ENCODE measurements at places on chromosomes 16 and 17. TPM values are rescaled to one million over a fixed set of nuclear protein-coding genes. Genes with fewer than 3 reads are reported as not detected.

The NPIPA8 gene
- not detected for total RNA-seq

The KRT24 gene
- total RNA-seq: not detected

The SCIMP gene
- total RNA-seq: 0.13 TPM

DNA sequence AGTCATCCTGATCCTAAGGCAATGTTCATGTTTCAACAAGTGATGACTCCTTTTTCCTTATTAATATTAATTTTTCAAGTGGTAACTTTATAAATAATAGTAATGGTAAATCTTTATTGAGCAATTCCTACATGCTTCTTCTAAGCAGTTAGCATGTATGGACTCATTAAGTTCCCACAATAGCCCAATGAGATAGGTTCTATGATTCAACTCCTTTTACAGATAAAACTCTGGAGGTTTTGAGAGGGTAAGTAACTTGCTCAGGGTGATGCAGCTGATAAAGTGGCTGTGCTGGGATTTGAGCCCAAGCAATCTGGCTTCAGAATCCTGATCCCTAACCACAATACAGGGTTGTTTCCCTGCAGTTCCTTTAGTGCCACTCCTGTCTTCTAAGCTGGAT lies 25.3 kb downstream of the SLC47A1 start:
- no peak for DNase-seq
- no peak overlapping the region for H3K4me3 ChIP-seq
- peaks cover 17% of the 10 kb centered on the region for H3K27me3 ChIP-seq
- H3K36me3 ChIP-seq: no peaks in the 10 kb centered on the region
- no peaks in the 10 kb centered on the region for H3K4me1 ChIP-seq
- no peak overlapping the region for H3K27ac ChIP-seq

GRCh38 chr17:83012200-83012785 lies 67.1 kb upstream of the METRNL start:
- H3K27me3 ChIP-seq: no peaks in the 10 kb centered on the region
- no peak overlapping the region for H3K27ac ChIP-seq
- no peak for DNase-seq

DNA sequence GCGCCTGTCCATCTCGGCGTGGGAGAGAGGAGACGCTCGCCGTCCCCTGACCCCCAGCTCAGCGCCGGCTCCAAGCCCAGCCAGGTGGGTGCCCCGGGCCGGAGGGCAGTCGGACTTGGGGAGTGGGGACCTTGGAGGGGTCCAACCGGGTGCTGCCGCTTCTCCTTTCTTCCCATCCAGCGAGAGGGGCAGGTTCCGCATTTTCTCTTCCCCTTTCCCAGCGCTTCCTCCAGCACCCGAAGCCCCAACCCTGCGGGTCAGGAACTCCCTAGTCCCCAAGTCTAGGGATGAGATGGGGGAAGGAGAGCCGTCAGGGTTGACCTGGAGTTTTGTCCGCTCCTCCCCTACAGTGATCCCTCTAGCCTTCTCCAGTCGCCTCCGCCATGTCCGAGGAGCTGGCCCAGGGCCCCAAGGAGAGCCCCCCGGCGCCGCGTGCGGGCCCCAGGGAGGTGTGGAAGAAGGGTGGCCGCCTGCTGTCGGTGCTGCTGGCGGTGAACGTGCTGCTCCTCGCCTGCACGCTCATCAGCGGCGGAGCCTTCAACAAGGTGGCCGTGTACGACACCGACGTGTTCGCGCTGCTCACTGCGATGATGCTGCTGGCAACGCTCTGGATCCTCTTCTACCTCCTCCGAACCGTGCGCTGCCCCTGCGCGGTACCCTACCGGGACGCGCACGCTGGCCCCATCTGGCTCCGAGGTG lies at the start of gene OTOP2:
TSS of gene OTOP2 (plus strand) at position 24 of the 699 bp plus-strand sequence. CDS start at position 384, 360 bp downstream.
- peaks cover 10% of the 10 kb centered on the region for H3K4me1 ChIP-seq
- no peak within 1 kb of the TSS for H3K27ac ChIP-seq
- H3K4me3 ChIP-seq: no peak within 1 kb of the TSS

DNA sequence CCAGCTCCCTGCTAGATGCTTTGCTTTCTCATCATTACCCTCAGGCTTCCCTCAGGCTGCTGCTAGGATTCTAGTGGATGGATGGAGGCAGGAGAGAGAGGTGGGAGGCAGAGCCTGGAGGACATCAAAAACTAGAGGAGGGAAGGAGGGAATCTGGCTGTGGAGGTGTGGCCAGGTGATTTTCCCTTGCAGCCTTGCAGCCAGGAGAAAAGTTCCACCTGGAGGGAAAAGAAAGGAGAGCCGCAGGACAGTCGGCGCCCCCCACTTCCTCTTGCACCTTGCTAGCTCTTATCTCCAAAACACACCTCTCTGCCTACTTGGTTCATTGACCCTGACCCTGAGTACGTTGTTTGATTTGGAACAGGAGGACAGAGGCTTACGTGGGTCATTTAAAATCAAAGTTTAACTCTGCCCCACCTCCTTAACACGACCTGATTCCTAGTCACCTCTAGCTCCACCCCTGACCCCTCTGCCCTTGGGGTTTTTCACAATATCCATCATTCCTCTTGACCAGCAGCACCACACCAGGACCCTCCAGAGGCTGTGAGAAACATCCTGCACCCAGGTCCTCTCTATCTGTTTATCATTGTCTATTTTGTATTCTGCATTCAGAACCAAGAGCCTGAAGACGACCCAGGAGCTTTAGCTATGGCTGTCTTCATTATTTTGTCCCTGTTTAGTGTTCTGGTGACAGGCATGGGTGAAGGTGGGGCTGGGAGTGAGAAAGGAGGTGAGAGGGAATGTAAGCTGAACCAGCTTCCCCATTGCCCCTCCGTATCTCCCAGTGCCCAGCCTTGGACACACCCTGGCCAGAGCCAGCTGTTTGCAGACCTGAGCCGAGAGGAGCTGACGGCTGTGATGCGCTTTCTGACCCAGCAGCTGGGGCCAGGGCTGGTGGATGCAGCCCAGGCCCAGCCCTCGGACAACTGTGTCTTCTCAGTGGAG lies 15.9 kb downstream of the AOC3 start:
- H3K4me1 ChIP-seq: no peaks in the 10 kb centered on the region
- no peak overlapping the region for H3K4me3 ChIP-seq
- peaks cover 4% of the 10 kb centered on the region for H3K27me3 ChIP-seq
- H3K36me3 ChIP-seq: no peaks in the 10 kb centered on the region
- no peak for DNase-seq
- H3K27ac ChIP-seq: no peak overlapping the region

- H3K36me3 ChIP-seq: no peaks in the 10 kb centered on the region
- H3K27ac ChIP-seq: no peak overlapping the region
- H3K27me3 ChIP-seq: no peaks in the 10 kb centered on the region
- DNase-seq: no peak
Measured at GRCh38 chr17:45437465-45438283, 5.0 kb upstream of the ARHGAP27 start.

DNA sequence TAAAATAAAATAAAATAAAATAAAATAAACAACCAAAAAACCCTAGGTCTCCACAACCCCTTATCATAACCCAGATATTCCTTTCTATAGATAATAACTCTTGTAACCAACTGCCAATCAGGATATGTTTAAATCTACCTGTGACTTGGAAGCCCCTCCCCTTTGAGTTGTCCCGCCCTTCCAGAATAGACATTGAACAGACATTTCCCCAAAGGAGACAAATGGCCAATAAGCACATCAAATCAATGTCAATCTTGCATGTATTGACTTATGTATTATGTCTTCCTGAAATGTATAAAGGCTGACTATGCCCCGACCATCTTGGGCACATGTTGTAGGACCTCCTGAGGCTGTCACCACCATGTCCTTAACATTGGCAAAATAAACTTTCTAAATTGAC lies 1.5 kb upstream of the MAPK7 start:
- peak overlapping the region; percentile 98 for H3K4me3 ChIP-seq
- no peaks in the 10 kb centered on the region for H3K27me3 ChIP-seq
- peaks cover 20% of the 10 kb centered on the region for H3K4me1 ChIP-seq

DNA sequence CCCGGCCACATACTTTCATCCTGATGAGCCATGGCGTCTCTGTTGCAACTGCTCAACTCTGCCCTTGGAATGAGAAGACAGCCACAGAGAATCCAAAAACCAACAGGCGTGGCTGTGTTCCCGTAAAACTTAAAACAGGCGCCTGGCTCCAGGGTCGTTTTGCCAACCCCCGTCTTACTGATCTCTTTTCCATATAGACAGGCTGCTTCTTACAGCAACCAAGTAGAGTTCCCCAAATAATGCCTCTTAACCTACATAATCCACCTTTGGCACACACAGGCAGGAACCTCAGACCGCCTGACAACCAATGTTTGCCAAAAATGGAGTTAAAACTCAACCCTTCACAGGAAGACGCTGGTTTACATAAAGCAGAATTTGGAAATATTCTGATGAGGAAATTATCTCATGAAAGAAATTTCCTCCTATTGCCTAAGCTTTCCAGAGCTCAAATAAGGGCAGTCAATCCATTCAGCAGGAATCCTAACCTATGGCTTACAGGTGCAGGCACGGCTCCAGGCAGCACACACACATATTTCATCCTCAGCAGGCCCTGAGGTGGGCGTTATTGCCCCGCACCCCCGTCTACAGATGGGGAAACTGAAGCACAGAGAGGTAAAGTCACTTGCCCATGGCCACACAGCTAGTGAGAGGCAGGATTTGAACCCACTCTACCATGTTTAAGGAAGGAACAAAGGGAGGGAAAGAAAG lies 35.8 kb downstream of the LITAF start:
- H3K4me1 ChIP-seq: peaks cover 3% of the 10 kb centered on the region
- no peak overlapping the region for H3K4me3 ChIP-seq
- no peaks in the 10 kb centered on the region for H3K27me3 ChIP-seq
- peaks cover 70% of the 10 kb centered on the region for H3K36me3 ChIP-seq

- H3K27me3 ChIP-seq: peaks cover 15% of the 10 kb centered on the region
- DNase-seq: no peak
- H3K27ac ChIP-seq: no peak overlapping the region
- no peak overlapping the region for H3K4me3 ChIP-seq
- no peaks in the 10 kb centered on the region for H3K4me1 ChIP-seq
Measured at GRCh38 chr17:5797447-5798050, 213.2 kb upstream of the NLRP1 start.

DNA sequence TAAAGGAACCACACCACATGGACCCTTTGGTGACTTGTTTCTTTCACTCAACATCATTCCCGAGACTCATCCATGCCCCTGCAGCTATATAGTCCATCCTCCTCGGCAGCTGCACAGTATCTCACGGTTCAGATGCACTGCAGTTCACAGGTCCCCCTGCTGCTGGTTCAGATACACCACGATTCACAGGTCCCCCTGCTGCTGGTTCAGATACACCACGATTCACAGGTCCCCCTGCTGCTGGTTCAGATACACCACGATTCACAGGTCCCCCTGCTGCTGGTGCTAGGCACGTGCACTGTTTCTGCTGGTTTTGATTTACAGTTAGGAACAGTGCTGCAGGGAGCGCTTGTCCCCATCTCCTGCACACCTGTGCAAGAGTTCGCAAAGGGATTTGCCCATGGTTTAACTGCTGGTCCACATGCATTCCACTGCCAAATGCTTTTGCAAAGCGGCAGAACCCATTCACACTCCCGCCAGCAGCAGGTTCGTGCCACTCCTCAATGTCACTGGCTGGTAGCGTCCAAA lies 3.8 kb downstream of the HSDL1 start:
- H3K27ac ChIP-seq: no peak overlapping the region
- H3K36me3 ChIP-seq: peaks cover 2% of the 10 kb centered on the region
- no peaks in the 10 kb centered on the region for H3K27me3 ChIP-seq
- H3K4me3 ChIP-seq: no peak overlapping the region
- peak; percentile 48 for DNase-seq

GRCh38 chr17:3965118-3965800 lies 1.0 kb upstream of the ATP2A3 start:
- H3K27me3 ChIP-seq: no peaks in the 10 kb centered on the region
- peaks cover 37% of the 10 kb centered on the region for H3K4me1 ChIP-seq
- H3K36me3 ChIP-seq: peaks cover 4% of the 10 kb centered on the region
- DNase-seq: peak; percentile 86

- no peak for DNase-seq
- H3K36me3 ChIP-seq: no peaks in the 10 kb centered on the region
- H3K27ac ChIP-seq: no peak overlapping the region
- H3K4me1 ChIP-seq: no peaks in the 10 kb centered on the region
- no peak overlapping the region for H3K4me3 ChIP-seq
Measured at GRCh38 chr17:14738652-14738988, 437.7 kb downstream of the HS3ST3B1 start.

GRCh38 chr16:58271589-58271988 lies 23.2 kb downstream of the PRSS54 start:
- no peak overlapping the region for H3K27ac ChIP-seq
- no peak overlapping the region for H3K4me3 ChIP-seq
- peaks cover 2% of the 10 kb centered on the region for H3K27me3 ChIP-seq
- no peak for DNase-seq
- H3K4me1 ChIP-seq: no peaks in the 10 kb centered on the region
- H3K36me3 ChIP-seq: peaks cover 9% of the 10 kb centered on the region

DNA sequence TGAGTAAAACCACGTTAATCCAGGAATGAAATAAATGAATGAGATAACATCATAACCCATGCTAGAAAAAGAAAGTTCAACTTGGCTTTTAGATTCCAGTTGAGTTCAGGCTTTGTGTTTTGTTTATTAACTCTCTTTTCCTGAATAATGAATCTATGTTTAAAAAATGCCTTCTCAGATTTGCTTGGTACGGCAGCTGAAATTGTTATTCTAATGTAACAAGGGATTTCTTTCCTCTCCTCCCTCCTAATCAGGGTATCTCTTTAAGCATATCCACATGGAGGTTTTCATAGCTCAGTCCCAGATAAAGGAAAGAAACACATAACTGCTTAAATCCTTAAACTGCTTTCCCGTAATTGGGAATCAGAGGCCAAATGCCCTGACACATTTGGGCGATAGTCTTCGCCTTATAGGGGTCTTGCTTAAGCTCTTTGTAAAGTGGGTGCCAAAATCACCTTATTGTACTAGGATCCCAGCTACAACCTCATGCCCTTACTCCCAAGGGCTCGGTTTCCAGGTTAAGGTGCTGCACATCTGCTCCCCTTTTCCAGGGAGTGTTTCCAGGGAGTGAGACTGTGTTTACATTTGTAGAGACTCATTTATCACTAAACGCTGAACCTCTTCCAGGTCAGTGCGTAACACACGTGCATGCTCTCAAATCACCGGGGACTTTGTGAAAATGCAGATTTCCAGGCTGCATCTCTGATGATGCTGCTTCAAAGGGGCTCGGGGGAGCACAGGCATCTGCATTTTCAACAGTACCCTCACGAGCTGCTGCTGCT lies 142.8 kb upstream of the FOXF1 start:
- H3K27ac ChIP-seq: no peak overlapping the region
- H3K36me3 ChIP-seq: no peaks in the 10 kb centered on the region
- H3K4me3 ChIP-seq: no peak overlapping the region
- no peak for DNase-seq
- peaks cover 6% of the 10 kb centered on the region for H3K27me3 ChIP-seq

- no peaks in the 10 kb centered on the region for H3K27me3 ChIP-seq
- H3K27ac ChIP-seq: peak overlapping the region; percentile 42
- peaks cover 62% of the 10 kb centered on the region for H3K36me3 ChIP-seq
- no peaks in the 10 kb centered on the region for H3K4me1 ChIP-seq
Measured at GRCh38 chr16:58551496-58551895, 36.2 kb downstream of the SETD6 start.

All from activated CD8-positive, alpha-beta T cell treated with anti-CD3 and anti-CD28 coated beads for 36 hours (primary cell).